ENCODE measurements at places on chromosomes 2 and 18.
A peak's percentile ranks its signal among the peaks of the same experiment; 100 is the strongest.

DNA sequence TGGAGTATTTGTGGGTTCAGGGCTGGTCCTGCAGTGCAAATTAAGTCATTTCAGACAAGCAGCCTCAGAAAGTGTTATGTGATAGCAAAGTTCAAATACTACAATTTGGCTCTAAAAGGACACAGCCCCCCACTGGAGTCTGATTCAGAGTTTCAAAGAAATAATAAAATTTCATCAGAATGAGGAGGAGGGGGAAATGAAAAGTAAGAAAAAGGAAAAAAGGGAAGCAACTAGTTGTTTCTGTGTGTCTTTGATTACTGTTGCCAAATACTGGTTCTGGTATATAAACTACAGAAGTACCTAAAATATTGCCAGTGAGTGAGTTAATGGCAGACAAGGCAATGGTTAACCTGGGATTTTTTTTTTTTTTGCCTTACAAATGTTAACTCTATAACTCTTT lies 773.9 kb downstream of the BCL11A start:
- DNase-seq = no peak

GRCh38 chr2:140359056-140359771 lies 1579.0 kb upstream of the NXPH2 start:
- peak; percentile 2 for DNase-seq

DNA sequence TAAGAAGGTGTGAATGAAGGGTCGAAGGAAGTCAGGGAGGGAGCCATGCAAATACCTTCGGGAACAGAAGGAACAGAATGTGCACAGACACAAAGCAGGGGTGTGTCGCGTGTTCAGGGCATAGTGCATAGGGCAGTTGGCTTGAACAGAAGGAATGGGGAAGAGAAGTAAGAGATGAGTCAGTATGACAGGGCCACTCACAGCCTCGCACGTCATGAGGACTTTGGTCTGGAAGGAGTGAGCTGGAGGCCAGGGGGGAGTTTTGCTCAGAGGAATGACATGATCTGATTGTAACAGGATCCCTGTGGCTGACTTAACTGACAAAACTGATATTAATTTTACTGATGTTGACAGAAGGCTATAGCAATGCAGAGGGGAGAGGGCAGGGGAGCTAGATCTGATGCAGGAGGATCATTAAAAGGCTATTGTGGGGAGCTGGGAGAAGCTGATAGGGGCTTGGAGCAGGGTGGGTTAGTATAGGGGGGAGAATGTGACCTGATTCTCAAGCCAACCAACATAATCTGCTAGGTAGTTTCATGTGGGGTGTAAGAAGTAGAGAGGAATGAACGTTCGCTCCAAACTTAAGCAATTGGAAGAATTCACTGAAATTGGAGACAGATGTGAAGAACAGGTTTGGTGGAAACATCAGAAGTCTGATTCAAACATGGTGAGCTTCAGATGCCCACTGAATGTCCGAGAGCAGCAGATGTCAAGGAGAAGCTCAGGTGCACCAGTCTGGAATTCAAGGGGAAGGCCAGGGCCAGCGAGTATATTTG lies 60.4 kb upstream of the COPS8 start:
- DNase-seq = peak; percentile 92

DNA sequence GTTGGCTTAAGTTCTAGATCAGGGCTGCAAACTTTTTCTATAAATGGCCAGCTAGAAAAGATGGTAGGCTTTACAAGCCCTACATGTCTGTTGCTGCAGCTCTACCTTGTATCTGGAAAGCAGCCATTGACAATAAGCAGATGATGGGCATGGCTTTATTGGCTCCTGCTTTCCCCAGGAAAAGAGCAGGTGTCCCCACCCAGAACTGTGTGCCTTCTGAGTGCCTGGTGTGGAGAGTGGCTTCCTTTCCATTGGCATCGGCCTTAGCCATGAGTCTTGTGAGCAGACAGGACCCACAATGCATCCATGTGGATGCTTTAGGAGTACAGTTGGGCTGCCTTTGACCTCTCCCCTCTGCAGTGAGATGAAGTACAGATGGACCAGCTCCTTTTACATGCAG lies 120.2 kb downstream of the CD8B2 start:
- DNase-seq = no peak

GRCh38 chr18:58662118-58662517 lies 9.1 kb upstream of the MALT1 start:
- DNase-seq = no peak

DNA sequence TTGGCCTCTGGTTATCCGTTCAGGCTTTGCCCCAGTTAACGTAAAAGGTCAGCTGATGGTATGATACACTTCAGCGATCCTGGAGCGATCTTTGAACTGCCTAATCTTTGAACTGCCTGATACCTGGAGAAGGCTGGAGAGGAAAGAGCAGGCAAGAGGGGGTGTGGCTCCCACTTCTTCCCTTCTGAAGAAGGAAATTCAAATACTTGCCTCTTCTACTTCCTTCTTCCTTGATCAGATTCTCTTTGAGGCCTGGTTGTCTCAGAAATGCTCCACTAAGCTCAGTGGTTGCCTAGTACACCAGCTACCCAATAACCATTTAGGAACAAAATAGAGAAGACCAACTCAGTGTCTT lies 619 bp downstream of the GALM start:
- peak; percentile 19 for DNase-seq

- no peak for DNase-seq
Measured at GRCh38 chr2:198697794-198698193, 759.9 kb downstream of the SATB2 start.

DNA sequence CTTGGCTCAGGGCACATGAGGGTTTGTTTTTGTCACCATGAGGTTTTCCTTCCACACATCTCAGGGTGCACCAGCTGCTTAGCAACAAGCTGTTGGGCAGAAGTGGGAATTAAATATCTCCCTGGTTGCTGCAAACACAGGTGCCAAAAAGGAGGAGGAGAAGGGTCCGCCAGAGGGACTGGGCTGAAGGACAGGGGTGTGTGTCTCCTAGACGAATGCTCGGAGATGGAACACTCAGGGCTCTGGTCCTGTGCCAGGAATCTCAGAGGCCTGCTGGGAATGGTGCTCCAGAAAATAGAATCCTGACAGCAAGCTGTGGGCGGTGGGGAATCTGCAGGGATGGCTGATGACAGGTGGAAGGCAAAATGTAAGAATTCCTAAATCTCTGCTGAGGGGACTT lies 94.5 kb downstream of the VSNL1 start:
- DNase-seq = no peak

GRCh38 chr18:34795070-34795732 lies 85.1 kb downstream of the DTNA start:
- no peak for DNase-seq

DNA sequence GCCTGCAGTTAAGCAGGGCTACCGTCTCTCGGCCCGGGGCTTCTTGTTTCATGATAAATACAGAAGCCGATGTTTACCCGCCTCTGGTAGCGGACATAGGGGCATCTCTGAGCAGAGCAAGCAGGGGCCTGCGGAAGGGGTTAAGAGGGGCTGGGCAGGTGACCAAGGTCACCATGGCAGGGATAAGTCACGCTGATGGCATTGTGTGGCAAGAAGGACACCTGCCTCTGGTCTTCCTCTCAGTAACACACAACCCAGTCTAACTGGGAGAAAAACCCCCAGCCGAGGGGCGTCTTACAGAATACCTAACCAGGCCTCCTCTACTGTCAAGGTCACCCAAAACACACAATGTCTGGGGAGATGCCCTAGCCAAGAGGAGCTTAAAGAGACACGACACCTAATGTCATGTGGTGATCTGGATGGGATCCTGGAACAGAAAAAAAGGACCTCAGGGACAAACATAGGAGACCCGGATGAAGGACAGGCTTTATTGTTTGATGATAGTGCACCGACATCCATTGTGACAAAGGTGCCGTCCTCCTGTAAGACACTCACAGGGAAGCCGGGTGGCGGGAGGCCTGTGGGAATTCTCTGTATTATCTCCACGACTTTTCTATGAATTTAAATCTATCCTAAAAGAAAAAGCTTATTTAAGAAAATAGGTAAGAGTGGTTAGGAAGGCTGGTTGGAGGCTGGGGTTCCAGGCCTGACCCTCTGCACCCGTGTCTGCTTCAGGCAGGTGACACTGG lies 24.8 kb downstream of the SH3BP4 start:
- no peak for DNase-seq

- DNase-seq = no peak
Measured at GRCh38 chr18:6589923-6590322, 139.6 kb upstream of the ARHGAP28 start.
